Activated naive CD8-positive, alpha-beta T cell treated with anti-CD3 and anti-CD28 coated beads, Interleukin-2, amount 50 U/mL, for 16 hours (primary cell): ENCODE measurements at places on chromosomes 4 and X.

DNA sequence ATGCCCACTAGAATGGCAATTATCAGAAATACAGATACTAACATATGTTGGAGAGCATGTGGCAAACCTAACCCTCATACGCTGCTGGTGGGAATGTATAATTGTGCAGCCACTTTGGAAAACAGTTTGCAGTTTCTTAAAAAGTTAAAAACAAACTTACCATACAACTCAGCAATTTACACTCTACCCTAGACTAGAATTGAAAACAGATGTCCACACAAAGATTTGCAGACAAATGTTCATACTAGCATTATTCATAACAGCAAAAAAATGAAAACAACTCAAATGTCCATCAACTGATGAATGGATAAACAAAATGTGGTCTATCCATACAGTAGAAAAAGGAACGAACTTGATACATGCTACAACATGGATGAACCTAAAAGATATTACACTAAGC is 64.4 kb downstream of the SLC9A7 start:
- DNase-seq = no peak

DNA sequence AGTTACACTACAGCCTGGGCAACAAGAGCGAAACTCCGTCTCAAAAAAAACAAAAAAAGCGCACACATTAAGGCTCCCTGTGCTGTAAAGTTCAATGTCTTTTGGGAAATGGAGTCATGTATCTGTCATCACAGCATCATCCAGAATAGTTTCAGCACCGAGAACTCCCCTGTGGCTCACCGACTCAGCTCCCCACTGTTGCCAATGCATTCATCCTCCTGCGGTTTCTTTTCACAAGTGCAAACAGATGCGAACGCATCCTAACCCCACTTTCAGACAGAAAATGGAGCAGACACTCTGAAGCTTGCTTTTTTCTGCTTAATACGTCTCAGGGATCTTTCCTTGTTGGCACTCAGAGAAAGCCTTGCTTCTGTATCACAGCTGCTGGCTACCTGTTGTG is 13.8 kb upstream of the SH3TC1 start:
- DNase-seq = no peak

DNA sequence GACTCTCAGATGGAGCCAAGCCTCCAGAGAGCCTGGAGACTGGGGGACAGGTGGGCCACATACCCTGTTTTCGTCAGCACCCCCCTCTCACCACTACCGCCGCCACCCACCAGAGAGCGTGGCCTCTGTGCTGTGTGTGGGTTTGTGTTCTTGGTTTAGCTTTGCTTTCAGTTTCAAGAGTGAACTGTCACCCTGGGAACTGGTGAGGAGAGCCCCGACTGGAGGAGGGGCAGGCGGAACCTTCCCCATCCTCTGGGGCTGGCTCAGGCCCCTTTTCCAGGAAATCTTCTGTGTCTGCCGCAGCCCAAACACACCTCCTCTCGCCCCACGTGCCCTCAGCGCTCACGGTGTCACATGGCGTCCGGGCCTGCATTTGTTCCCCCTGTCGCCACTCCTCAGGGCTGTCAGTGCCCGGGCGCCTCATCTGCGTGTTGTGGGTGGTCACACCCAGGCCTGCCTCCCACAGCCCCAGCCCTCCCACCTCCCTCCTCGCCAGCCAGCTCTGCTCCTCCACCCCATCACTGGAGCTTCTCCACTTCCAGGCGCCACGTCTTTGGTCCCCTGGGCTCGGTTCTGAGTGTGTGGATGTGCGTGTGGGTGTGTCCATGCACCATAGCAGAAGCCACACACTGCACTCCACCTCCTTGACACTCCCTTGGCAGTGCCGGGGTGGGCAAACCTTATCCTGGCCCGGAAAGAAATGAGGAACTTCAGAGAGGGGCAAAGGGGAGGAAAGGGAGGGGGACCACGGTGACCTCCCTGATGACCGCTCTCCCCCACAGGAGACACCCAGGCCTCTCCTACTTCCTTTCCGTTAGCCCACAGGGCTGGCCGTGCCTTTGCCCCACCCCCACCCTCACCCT is 27.8 kb downstream of the ELF4 start:
- peak; percentile 36 for DNase-seq

DNA sequence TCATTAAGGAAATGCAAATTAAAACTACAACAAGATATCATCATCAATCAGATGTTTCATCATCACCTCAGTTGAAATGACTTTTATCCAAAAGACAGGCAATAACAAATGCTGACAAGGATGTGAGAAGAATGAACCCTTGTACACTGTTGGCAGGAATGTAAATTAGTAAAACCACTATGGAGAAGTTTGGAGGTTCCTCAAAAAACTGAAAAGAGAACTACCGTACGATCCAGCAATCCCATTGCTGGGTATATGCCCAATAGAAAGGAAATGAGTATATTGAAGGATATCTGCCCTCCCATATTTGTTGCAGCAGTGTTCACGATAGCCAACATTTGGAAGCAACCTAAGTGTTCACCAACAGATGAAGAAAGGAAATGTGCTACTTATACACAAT is 50.6 kb upstream of the STARD8 start:
- no peak for DNase-seq

DNA sequence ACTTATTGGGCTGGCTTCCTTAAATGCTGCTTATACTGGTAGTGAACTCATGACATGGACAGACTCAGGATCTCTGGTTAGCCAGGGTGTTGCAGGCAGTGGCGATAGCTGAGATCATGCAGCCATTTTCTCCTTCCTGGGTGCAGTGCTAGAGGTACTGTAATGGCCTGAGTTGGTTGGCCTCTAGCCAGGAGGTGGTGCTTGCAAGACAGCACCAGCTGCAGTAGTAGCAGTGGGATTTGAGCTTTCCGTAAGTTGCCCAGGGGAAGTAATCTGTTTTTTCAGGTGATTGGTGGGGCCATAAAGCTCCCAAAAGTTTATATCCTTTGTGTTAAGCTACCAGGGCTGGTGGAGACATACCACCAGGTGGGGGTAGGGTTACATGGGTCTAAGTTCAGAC is 45.1 kb upstream of the AADAT start:
- DNase-seq = no peak

DNA sequence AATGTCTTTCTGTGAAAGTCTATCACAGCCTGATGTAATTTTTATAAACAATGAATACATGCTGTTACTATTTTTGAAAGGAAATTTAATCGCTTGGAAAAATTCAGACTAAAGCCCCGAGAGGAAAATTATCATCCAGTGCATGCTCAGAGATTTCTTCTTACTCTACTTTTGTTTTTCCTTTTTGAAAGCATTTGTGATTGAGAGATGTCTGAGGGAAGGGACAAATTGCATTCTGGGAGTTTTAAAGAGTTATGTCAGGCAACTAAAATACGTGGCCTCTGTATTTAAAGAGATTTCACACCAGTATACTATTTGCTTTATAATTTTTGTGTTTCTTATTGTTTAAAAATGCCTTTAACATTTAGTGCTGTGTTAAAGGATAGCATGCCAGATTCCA is 1.4 kb upstream of the ZFX start:
- DNase-seq = no peak

DNA sequence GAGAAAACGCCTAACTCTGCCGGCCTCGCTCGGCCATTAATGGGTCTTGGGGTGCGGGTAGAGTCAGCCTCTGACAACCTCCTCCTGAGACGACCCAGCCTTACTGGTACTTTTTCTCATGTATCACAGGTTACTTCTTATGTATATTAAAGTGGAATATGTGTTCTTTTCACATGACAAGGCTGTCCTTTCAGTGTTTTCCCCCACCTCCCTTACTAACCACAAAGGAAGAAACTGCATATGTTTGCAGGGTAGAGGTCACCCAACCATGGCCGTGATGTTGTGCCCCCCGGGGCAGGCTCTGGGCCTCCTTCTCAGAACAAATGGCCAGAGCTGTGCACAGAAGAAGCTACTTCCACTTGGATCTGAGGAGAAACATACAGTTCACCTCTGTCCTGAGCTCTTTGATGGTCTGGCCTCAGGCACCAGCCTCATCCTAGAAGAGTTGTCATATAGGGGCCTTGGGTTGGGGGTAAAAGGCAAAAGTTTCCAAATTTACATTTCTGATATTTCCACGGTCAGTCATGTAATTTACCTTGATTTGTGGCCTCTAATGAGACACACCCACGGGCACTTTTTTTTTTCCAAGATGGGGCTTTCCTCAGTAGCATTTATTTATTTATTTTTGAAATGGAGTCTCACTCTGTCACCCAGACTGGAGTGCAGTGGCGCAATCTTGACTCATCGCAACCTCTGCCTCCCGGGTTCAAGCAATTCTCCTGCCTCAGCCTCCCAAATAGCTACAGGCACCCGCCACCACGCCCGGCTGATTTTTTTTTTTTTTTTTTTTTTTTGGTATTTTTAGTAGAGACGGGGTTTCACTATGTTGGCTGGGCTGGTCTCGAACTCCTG is 1.9 kb downstream of the SOWAHD start:
- DNase-seq = no peak

- DNase-seq = no peak
Observed at GRCh38 chr4:128840711-128841318, 31.3 kb downstream of the JADE1 start.

- no peak for DNase-seq
Observed at GRCh38 chr4:182502064-182502463, 258.9 kb downstream of the TENM3 start.

GRCh38 chr4:38679921-38680320 is 15.9 kb downstream of the KLF3 start:
- DNase-seq = no peak

- no peak for DNase-seq
Observed at GRCh38 chr4:4608214-4608537, 66.3 kb upstream of the STX18 start.

GRCh38 chr4:161404346-161405110 is 759.3 kb downstream of the FSTL5 start:
- no peak for DNase-seq

GRCh38 chrX:25010784-25011588 is 4.8 kb downstream of the ARX start:
- no peak for DNase-seq

DNA sequence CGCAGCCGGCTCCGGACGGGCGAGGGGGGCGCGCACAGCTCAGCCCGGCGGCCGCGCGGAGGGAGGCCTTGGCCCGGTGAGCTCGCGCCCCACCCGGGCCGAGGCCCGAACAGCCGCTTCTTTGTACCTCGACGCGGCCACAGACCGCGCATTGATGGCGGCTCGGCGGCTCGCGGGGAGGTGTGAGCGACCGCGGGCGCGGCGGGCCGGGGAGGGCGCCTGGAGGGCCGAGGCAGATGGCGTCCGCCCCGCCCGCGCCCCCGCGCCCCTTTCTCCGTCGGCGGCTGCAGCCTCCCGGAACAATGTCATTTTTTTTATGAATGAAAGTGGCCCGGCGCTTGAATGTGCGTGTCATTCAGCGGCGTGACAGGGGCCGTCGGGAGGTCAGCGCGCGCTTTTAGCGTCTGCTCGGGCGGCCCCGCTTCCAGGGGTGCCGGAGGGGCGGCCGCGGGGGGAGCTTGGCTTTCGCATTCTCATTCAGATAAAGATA is 1.8 kb downstream of the FGFR3 start:
- DNase-seq = no peak

DNA sequence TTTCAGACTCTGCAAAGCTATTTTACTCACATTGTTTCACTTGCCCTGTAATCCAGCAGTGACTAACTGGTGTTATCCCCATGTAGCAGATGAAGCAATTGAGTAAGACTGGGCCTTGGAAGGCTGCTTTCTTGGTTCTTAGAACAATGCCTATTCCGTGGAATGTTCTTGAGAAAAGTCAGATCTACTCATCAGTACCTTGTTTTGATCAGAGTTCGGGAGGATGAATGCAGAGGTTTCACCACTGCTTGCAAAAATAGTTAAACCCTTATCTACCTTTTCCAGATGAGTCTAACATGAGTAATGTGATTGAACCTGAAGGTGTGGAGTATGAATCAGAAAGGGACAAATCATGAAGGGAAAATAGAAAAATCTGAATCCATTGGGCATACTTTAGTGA is 1.8 kb downstream of the MAOB start:
- no peak for DNase-seq

GRCh38 chrX:51484616-51485015 is 11.8 kb downstream of the NUDT11 start:
- no peak for DNase-seq

- no peak for DNase-seq
Observed at GRCh38 chr4:30792601-30793000, 72.4 kb downstream of the PCDH7 start.

DNA sequence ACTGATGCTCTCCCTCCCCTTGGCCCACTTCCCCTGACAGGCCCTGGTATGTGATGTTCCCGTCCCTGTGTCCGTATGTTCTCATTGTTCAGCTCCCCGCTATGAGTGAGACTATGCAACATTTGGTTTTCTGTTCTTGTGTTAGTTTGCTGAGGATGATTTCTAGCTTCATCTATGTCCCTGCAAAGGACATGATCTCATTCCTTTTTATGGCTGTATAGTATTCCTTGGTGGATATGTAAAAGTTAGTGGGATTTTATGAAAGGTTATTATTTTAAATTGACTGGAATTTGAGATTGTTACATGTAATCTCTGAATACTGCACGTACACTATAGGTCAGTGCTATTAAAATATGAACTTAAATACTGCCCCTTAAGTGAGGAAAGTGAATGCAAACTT is 184.0 kb downstream of the WDFY3 start:
- no peak for DNase-seq

DNA sequence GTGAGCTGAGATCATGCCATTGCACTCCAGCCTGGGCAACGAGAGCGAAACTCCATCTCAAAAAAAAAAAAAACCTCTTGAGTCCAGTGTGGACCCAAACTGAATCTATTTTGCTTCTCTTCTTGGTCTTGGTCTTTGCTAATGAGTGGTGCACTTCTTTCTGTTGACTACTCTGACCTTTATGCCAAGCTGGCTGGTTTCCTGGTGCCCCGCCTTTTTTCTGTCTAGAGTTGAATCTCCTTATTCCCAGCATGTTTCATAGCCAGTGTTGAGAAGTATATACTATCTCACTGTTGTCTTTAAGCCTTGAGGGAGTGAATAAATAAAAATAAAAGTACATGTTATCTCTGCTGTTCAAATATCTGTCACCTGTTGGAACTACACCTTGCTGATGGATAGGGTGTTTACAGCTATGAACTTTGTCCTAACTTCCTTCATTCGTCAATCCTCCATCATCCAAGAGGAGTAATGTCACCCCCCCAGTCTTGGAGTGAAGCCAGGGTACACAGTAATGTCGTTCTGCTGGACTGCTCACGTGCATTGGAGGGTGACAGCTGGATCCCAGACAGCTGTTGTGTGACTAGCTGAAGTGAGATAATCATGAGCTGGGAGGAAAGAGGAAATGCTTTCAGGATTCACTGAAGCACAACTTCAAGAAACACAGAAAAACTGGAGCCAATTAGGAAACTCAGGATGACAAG is 99.3 kb upstream of the PRKG2 start:
- no peak for DNase-seq

DNA sequence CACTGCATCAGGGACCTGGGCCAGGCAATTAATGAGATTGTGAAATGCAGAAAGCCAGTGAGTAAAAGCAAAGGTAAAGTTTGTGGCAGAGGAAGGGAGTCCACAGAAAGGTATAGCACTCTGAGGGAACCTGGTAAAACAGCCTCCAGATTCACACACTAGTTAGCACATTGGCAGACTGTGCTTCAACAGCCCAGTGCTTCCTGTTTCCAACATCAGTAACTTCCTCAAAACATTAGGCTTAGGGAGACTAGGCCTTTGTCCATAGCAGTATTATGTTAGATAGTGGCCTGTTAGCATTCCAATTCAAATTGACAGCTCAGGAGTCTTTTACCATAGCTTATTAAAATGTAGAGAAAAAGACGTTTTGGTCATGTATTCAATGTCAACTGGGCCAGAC is 582.6 kb upstream of the ACTRT1 start:
- DNase-seq = no peak

GRCh38 chrX:29541038-29541437 is 674.3 kb upstream of the MAGEB2 start:
- no peak for DNase-seq

GRCh38 chrX:42505016-42505415 is 272.9 kb downstream of the PPP1R2C start:
- DNase-seq = no peak
